ENCODE measurements at places on chromosomes 7 and 10.

DNA sequence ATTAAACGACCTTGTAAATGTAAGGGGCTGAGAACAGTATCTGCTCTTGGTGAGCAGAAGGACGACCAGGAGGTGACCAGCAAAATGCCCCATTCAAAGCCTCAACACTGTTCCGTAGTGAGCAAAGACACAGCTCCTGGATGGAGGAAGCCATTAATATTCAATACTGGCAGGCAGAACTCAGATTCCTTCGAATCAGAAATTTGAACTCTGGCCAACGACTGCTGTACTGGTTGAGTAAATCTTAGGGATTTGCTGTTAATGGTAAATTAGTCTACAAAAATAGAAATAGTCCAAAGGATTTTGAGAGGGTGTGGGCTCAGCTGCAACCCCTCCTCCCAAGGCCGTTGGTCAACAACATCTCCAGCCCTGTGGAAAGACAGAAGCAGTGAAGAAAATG, 130.5 kb upstream of the PFKP start:
- no peak for DNase-seq

GRCh38 chr10:74234569-74234968, 83.5 kb downstream of the ADK start:
- no peak for DNase-seq

- DNase-seq, result no peak
These were observed 157.4 kb downstream of the SKIDA1 start for GRCh38 chr10:21368022-21368582.

DNA sequence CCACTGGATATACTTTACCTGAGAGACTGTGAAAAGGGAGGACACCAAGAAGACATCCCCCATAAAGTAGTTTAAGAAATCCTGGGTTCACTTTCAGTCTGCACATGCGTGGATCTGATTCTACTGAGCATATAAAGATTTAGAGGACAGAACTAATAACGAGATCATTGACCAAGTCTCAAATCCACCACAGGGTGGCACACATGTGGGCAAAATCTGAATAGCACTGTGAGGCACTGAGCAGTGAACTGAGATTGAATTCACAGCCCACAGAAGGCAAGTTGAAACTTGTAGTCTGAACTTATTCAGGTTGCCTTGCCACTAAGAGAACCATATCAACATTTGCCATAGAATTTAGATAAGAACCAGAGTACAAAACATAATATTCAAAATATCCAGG, 818.6 kb downstream of the GRID1 start:
- DNase-seq, result peak; percentile 42

- no peak for DNase-seq
These were observed 22.8 kb downstream of the GNA12 start for GRCh38 chr7:2821161-2821841.

- no peak for DNase-seq
These were observed 997 bp upstream of the ZNF138 start for GRCh38 chr7:64793106-64793755.

- no peak for DNase-seq
These were observed 23.3 kb downstream of the CLIP2 start for GRCh38 chr7:74312418-74313028.

- DNase-seq, result no peak
These were observed 526.9 kb upstream of the VSTM2A start for GRCh38 chr7:54015251-54015650.

GRCh38 chr7:50792342-50793119, 9.8 kb upstream of the GRB10 start:
- DNase-seq, result no peak

DNA sequence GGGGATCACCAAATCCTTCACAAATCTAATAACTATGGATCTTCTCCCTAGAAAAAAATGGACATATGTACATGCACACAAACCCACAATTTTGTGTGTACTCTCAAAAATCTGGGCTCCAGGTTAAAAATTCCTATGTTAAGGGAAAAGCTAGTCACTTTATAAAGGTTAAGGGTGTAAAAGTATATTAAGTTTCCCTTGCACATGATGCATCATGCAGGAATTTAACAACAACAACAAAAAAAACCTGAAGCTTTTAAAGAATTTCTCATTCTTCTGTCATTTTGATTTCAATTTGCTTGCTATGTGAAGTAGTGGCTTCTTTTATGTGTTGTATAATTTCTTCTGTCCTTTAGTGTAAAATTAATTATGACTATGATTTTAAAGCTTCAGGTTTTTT, 123.7 kb downstream of the CNOT4 start:
- DNase-seq, result no peak

- DNase-seq, result no peak
These were observed 192.0 kb downstream of the ADK start for GRCh38 chr10:74342991-74343390.

- peak; percentile 69 for DNase-seq
These were observed 945 bp downstream of the ADD3 start for GRCh38 chr10:110008518-110009339.

DNA sequence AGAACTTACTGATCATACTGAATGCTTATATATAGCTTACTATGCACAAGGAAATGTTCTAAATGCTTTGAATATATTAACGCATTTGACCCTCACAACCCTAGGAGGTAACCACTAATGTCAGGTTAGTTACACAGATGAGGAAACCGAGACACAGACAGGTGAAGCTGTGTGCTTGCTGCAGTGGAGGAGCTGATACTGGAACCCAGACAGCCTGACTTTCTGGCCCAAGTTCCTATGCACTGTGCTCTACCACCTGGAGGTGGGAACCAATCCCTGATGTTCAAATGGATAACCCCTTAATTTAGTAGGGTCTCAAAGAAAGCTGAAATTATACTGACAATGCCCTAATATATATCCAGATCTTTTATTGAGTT, 119.6 kb downstream of the SORBS1 start:
- DNase-seq, result no peak

GRCh38 chr7:51102828-51103227, 213.8 kb downstream of the COBL start:
- DNase-seq, result no peak

DNA sequence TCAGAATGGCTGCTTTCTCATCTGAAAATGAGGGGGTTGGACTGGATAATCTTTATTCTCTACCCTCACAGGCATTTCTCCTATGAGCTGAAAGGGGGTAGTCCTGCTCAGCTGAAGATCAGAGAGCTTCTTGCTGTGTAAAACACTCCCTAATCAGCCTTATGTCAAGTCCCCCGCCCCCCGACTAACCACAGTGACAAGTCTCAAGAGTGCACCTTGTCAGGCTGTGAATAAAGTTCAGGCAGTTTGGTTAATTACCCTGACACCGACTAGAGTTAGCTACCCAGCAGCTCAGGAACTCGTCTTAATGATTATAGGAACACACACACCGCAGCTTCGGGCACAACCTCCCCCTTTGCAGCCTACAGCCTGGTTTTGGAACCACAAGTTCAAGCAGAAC, 513.7 kb downstream of the RPS24 start:
- no peak for DNase-seq

DNA sequence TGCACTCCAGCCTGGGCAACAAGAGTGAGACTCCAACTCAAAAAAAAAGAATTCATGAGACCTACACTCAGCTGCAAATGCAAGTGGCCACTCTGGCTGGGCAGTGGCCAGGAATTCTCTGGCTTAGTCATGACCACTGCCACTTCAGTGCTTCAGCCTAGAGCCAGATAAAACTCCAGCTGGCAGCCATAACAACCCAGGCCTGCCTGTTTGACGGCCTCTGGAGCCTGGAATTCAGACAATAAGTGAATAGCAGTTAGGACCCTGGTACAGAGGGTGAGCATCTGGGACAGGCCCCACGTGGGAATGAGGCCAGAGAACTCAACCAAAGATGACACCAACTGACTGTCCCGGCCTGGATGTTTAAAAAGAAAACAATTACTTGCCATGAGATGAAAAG, 18.9 kb downstream of the RCC1L start:
- DNase-seq, result no peak

GRCh38 chr7:154844955-154845354, 158.0 kb downstream of the PAXIP1 start:
- no peak for DNase-seq

DNA sequence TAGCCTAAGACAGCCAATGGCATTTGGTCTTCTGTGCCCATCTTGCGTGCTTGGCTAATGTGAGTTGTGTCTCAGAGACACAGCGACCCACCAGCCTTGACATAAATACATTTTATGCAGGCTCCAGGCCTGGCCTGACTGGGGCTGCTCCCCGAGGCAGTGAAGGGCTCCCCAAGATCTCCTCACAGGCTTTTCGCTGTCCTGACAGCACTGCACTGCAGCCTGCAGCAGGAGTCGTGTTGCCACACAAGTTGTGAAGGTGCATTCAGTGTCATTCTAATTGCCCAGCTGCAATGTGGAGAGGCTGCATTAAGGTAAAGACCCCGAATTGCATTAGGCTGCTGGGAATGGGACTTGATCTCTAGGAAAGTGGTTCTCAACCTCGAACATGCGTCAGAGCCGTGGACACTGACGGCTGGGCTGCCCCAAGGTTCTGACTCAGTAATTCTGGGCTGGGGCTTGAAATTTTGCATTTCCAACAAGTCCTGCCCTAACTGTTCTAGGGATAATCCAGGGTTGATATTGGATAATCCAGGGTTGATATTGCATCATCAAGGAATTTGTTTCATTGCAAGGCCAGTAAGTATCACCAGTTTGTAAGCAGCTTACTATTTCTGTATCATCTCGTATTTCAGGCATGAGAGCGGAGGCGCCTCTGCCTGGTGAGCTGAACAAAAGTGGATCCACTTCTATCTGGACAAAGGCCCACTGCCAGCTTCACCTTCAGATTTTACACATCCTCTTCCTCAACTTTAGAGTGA, 108.7 kb upstream of the INSIG1 start:
- no peak for DNase-seq

- DNase-seq, result no peak
These were observed 22.1 kb upstream of the PRKAR1B start for GRCh38 chr7:749140-749551.

- DNase-seq, result no peak
These were observed 145.2 kb upstream of the PFKP start for GRCh38 chr10:2921956-2922680.

GRCh38 chr7:113026941-113027340, 59.7 kb downstream of the GPR85 start:
- no peak for DNase-seq

DNA sequence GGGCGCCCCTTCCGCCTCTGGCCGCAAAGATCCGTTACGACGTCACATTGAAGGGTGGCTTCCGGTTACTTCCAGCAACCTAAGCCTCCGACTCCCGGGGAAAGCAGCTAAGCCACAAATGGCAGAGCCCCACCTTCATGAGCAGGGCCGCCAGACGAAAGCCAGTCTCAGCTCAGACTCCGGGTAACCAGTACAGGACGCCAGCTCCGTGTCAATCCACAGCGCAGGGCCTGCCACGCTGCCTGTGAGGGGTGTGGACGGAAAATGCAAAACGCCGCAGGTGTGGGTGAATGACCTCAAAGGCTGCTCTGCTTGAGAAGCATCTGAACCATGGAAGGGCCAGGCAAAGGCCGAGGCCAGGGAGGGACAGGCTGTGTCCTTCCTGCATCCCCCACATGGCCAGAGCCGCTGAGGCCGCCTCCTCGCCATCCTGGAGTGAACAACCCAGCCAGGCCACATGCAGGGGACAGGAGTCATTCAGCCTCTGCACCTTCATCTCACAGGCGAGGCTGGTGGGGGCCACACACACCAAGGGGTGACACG, 53.5 kb upstream of the PPP2R2D start:
- DNase-seq, result no peak

DNA sequence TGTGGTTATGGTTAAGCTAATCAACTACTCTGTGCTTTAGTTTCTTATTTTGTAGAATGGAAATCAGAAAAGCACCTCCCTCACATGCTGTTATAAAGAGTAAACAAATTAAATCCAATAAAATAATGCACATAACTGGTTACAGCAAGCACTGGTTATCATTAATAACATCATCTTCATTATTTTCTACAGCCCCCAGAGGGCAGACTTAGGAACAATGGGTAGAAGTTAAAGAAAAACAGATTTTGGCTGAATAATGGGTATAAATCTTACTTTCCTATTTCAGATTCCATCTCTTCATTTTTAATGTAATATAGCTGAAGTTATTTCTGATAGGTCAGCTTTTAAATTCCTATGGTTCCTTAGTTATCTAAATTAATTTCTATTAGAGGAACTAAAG, 126.5 kb downstream of the DOCK4 start:
- DNase-seq, result no peak

DNA sequence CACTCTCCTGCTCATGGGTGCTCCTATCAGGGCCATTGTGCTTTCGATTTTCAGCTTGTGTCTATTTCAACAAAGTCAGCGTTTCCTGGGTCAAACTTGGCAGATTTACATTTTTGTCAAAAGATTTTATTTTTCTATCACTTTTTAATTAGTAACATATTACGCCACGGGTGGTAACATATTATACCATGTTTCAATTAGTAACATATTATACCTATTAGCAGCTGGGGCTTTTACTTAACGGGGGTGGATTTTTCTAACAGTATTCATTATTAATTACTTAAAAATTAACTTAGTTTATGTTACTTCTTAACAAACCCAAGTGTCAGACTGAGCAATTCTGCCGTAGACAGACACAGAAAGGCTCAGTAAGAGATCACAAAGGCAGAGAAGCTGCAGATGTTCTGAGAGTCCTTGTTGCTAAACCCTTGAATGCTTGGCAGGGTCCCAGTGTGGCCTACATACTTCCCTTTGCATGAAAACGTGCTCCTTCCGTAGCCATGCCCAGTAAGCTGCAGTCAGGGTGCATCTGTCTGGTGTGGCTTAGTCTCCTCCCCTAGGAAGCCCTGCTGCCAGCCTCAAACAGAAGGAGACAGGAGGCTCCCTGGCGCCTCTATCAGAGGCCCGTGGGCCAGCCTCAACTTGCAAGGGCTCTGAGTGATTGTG, 263.1 kb upstream of the CXCL12 start:
- no peak for DNase-seq

- no peak for DNase-seq
These were observed 52.4 kb downstream of the CASD1 start for GRCh38 chr7:94561841-94562514.

GRCh38 chr7:18208921-18209320, 181.3 kb upstream of the PRPS1L1 start:
- no peak for DNase-seq

DNA sequence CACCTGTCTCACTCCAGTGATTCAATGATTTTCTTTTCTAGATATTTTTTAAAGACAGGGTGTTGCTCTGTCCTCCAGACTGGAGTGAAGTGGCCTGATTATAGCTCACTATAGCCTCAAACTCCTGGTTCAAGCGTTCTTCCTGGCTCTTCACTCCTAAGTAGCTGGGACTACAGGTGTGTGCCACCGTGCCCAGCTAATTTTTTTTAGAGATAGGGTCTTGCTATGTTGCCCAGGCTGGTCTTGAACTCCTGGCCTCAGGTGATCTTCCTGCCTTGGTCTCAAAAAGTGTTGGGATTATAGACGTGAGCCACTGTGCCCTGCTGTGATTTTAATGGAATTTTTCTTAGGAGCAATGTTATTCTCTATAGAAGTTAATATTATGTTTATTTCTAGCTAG, 14.1 kb downstream of the NUP205 start:
- no peak for DNase-seq

Data from CD8-positive, alpha-beta T cell (primary cell).